ENCODE measurements at places on chromosomes 2 and 18.

DNA sequence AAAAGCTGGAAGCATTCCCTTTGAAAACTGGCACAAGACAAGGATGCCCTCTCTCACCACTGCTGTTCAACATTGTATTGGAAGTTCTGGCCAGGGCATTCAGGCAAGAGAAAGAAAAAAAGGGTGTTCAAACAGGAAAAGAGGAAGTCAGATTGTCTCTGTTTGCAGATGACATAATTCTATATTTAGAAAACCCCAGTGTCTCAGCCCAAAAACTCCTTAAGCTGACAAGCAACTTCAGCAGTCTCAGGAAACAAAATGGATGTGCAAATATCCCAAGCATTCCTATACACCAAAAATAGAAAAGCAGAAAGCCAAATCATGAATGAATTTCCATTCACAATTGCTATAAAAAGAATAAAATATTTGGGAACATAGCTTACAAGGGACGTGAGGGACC, 11.1 kb downstream of the SLC8A1 start:
- no peak for DNase-seq

- no peak for DNase-seq
These were observed 79.1 kb downstream of the DYM start for GRCh38 chr18:49381267-49381845.

GRCh38 chr2:40113997-40114396, 334.9 kb upstream of the THUMPD2 start:
- DNase-seq: no peak

GRCh38 chr2:112081262-112081661, 26.2 kb downstream of the TMEM87B start:
- DNase-seq: no peak

GRCh38 chr2:230781130-230781797, 68.6 kb downstream of the CAB39 start:
- DNase-seq: no peak

Measured in right forelimb (tissue), 1 donor.